Osteoblast (primary cell): ENCODE measurements at places on chromosomes 5 and 9. TPM values are rescaled to one million over a fixed set of nuclear protein-coding genes. Genes with fewer than 3 reads are reported as not detected.

Gene WWC1
- 0.88 and 1.4 TPM in 2 replicates for total RNA-seq

Gene F2R
- 38.7 and 41.0 TPM in 2 replicates for total RNA-seq

DNA sequence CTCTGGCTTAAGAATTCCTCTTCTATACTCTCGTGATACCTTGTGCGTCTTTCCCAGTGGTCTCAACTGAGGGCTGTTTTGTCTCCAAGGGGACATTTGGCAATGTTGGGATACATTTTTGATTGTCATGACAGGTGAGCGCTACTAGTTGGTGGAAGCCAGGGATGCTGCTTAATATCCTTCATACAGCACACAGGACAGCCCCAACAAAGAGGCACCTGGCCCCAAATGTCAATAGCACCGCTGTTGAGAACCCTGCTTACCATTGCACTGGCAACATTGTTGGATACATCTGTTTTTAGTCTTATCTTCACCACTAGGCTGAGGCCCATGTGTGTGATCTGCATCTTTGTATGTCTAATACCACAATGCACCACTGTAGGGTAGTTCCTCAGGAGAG lies 114.1 kb downstream of the C9orf152 start:
- peaks cover 8% of the 10 kb centered on the region for H3K36me3 ChIP-seq
- DNase-seq: no peak
- no peak overlapping the region for H3K27ac ChIP-seq

Gene SIT1
- 0.36 TPM in 1 of 2 replicates, not detected in the other for total RNA-seq

Gene SOX30
- total RNA-seq: under 0.01 TPM in 2 replicates

- H3K27me3 ChIP-seq: no peaks in the 10 kb centered on the region
- H3K36me3 ChIP-seq: peaks cover 77% of the 10 kb centered on the region
- H3K4me1 ChIP-seq: peaks cover 30% of the 10 kb centered on the region
- no peak overlapping the region for H3K27ac ChIP-seq
- no peak for DNase-seq
- H3K4me3 ChIP-seq: no peak overlapping the region
Observed at GRCh38 chr5:14299666-14300065, 156.5 kb downstream of the TRIO start.

DNA sequence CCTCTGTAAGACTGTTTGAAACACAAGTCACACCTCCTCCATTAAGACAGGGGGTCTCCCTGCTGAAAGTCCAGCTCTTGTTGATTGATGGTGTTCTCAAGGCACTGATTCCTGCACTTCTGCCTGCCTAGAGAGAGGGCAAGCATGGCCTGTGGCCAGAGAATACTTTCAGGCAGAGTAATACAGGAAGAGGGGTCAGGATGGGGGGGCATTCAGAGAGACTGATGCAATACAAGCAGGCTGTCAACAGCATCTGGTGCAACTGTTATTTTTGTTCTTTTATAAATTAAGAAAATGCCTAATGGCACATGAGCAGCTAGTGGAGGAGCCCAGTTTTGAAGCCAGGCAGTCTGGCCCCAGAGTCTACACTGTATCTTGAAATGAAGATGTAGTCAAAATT lies 302.2 kb downstream of the DIRAS2 start:
- DNase-seq: no peak
- H3K27me3 ChIP-seq: no peaks in the 10 kb centered on the region
- H3K27ac ChIP-seq: no peak overlapping the region
- no peak overlapping the region for H3K4me3 ChIP-seq
- no peaks in the 10 kb centered on the region for H3K36me3 ChIP-seq
- H3K4me1 ChIP-seq: no peaks in the 10 kb centered on the region

GRCh38 chr5:142810081-142810480 lies 39.9 kb downstream of the ARHGAP26 start:
- no peak overlapping the region for H3K4me3 ChIP-seq
- no peak for DNase-seq
- no peaks in the 10 kb centered on the region for H3K27me3 ChIP-seq
- H3K36me3 ChIP-seq: no peaks in the 10 kb centered on the region
- H3K4me1 ChIP-seq: no peaks in the 10 kb centered on the region
- H3K27ac ChIP-seq: no peak overlapping the region

DNA sequence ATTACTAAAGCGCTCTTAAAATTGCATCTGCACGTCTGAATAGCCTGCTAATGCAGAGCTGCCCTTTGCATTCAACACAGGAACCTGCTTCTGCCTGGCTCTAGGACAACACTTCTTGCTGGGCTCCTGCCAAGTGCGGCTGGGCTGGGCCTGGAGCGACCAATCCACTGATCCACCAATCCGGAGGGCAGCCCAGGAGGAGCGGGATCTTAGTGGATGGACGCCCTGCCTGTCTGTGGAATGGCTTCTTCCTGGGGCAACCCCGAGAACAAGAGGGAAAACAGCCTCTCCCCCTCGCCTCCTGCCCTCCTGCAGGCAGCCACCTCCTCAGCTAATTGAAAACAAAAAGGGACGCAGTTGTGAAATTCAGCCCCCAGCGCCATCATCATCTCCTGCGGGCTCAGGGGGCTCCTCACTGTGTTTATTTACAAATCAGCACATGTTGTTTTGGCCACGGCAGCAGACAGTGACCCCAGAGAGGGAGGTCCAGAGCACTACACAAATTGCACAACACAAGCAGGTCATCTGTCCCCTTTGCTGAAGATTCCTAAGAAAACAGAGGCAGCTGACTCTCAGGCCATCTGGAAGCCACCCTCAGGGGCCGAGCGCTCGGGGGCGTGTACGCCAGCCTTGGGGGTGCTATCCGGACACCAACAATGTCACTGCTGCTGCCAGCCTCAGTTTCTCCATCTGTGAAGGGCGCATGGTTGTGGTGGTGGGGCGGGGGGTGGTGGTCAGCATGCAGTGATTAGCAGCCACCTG lies 57.3 kb downstream of the GADD45G start:
- H3K36me3 ChIP-seq: no peaks in the 10 kb centered on the region
- H3K4me1 ChIP-seq: no peaks in the 10 kb centered on the region
- H3K27me3 ChIP-seq: no peaks in the 10 kb centered on the region
- H3K4me3 ChIP-seq: no peak overlapping the region
- peak; percentile 89 for DNase-seq

Gene CER1
- total RNA-seq: not detected in 2 replicates
